A673 (cell line): ENCODE measurements at places on chromosomes 2 and 18. TPM values are rescaled to one million over a fixed set of nuclear protein-coding genes. Genes with fewer than 3 reads are reported as not detected.

DNA sequence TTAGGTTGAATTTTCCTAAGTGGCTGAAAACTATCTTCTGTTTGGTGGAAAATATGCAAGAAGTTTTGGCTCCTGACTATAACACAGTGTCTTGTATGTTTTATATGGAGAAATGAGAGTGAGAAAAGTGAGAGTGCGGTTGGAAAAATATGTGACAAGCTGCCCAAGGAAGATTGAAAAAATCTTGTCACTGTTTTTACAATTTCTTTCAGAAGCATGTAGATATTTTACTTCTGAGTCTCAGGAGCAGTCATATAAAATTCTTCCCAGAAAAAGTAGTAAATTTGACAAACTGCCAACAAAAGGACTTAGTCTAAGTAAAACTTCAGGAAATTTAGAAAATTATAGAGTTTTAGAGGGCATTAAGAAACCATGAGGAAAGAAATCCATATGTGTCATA lies 19.4 kb upstream of the RMND5A start:
- peaks cover 5% of the 10 kb centered on the region for H3K4me1 ChIP-seq
- no peak overlapping the region for H3K27ac ChIP-seq
- no peaks in the 10 kb centered on the region for H3K36me3 ChIP-seq

GRCh38 chr2:150681120-150681804 lies 193.8 kb upstream of the RND3 start:
- H3K4me1 ChIP-seq: no peaks in the 10 kb centered on the region
- no peaks in the 10 kb centered on the region for H3K27me3 ChIP-seq
- H3K27ac ChIP-seq: no peak overlapping the region

GRCh38 chr2:133848111-133848649 lies 279.9 kb upstream of the NCKAP5 start:
- H3K4me1 ChIP-seq: peaks cover 8% of the 10 kb centered on the region
- no peak overlapping the region for H3K27ac ChIP-seq
- no peaks in the 10 kb centered on the region for H3K27me3 ChIP-seq
- H3K36me3 ChIP-seq: no peaks in the 10 kb centered on the region

DNA sequence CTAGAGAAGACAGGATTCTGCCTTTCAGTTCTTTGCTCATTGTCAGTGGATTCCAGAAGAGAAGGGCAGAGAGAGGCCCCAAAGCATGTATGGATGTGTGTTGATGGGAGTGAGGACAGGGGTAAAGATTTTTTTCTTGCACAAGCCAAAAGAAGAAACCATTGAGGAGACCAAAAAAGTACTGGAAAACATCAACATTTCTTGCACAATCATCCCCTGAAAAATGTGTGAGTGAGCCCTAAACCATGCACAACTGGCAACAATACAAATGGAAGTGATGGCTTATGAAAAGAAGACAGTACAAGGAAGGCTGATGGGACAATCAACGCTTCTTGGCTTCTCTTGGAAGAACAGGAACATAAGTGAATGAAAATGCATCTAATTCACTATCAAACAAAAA lies 5.6 kb upstream of the SMAD7 start:
- no peak overlapping the region for H3K27ac ChIP-seq
- H3K4me3 ChIP-seq: no peak overlapping the region
- DNase-seq: no peak
- H3K4me1 ChIP-seq: peaks cover 12% of the 10 kb centered on the region
- H3K27me3 ChIP-seq: no peaks in the 10 kb centered on the region
- H3K36me3 ChIP-seq: no peaks in the 10 kb centered on the region

DNA sequence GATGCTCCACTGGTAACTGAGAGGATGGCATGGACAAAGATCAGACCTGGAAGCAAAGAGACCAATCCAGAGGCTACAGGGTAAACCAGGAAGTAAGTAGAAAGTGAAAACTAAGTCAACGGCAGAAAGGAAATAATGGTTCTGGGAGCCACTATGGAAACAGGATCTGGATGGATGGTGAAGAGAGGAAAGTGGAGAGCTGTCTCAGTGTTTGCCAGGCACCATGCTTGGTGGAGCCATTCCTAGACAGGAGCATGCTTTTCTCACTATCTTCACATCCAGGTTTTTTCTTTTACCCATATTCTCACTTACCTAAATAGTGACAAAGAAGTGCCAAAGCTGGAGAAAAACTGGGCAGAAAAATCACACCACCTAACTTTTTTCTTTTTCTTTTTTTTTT lies 22.2 kb downstream of the ZNF521 start:
- H3K4me3 ChIP-seq: no peak overlapping the region
- no peaks in the 10 kb centered on the region for H3K4me1 ChIP-seq
- H3K36me3 ChIP-seq: no peaks in the 10 kb centered on the region
- DNase-seq: no peak

DNA sequence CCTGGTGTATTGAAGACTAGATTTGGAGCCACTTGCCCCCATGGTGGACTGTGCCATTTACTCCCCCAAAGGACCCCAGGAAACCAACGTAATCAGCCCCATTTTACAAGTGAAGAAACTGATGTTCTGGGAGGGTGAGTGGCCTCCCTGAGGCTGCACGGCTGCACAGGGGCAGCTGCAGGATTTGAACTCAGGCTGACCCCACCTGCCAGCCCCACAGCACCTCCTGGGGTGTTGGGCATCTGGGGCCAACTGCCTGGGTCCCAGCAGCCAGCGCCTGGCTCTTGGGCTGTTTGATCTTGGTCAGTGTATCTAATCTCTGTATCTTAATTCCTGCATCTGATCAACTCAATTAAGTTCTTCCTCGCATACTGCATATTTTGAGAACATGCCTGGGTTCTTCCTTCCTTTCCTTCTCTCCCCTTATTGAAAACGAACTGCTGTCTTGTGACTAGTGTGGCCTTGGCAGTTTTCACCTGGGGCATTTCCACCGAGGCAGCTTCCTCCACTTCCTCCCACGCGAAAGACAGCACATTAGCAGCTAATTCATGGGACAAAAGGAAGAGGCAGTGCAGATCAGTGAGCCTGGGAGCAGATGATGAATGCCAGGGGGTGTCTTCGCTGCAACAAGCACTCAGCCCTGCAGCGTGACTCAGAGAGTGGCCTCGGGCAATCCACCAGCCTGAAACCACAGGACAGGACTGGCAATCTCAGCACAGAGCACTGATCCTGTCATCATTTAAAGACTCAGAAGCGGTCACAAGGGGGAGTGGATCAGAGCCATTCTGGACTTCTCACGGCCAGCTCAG lies 184.1 kb upstream of the RAB12 start:
- no peak overlapping the region for H3K4me3 ChIP-seq
- no peaks in the 10 kb centered on the region for H3K4me1 ChIP-seq
- H3K27ac ChIP-seq: no peak overlapping the region
- no peaks in the 10 kb centered on the region for H3K36me3 ChIP-seq
- H3K27me3 ChIP-seq: no peaks in the 10 kb centered on the region
- DNase-seq: peak; percentile 31

Gene FBXO48
- total RNA-seq: 2.0 and 2.6 TPM in 2 replicates

GRCh38 chr2:202669841-202670240 lies 35.1 kb downstream of the FAM117B start:
- no peak overlapping the region for H3K4me3 ChIP-seq
- no peaks in the 10 kb centered on the region for H3K27me3 ChIP-seq
- H3K4me1 ChIP-seq: no peaks in the 10 kb centered on the region
- no peak for DNase-seq

GRCh38 chr2:8520791-8521344 lies 161.0 kb upstream of the ID2 start:
- no peak overlapping the region for H3K4me3 ChIP-seq
- no peaks in the 10 kb centered on the region for H3K36me3 ChIP-seq
- H3K27me3 ChIP-seq: no peaks in the 10 kb centered on the region
- no peak for DNase-seq

- H3K27me3 ChIP-seq: no peaks in the 10 kb centered on the region
- no peak within 1 kb of the TSS for H3K27ac ChIP-seq
- H3K4me3 ChIP-seq: no peak within 1 kb of the TSS
- no peak for DNase-seq
- H3K4me1 ChIP-seq: peaks cover 15% of the 10 kb centered on the region
Observed at GRCh38 chr2:174597345-174598047, at the start of gene WIPF1. Gene WIPF1, minus strand, starts transcription at chr2:174597804. Its CDS starts 12,231 bp downstream, at chr2:174585573.

DNA sequence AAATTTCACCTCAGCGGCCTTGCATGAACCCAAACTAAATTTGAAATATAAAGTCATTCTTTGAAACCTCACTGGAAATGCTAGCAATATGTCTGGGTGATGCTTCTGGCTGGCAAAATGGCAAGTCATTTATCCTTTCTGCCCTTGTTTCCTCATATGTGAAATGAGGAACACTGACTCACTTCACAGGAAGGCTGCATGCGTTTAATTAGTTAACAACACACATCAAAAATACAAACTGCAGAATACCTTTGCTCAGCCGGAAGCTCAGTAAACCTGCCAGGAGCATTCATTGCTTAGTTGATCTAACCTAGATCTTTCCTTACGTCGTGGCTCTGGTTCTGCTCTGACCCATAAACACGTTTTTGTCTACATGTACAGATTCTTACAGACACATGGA lies 214.2 kb upstream of the ACVR2A start:
- H3K36me3 ChIP-seq: no peaks in the 10 kb centered on the region
- DNase-seq: no peak
- no peak overlapping the region for H3K27ac ChIP-seq
- H3K27me3 ChIP-seq: no peaks in the 10 kb centered on the region
- no peak overlapping the region for H3K4me3 ChIP-seq
- H3K4me1 ChIP-seq: no peaks in the 10 kb centered on the region

DNA sequence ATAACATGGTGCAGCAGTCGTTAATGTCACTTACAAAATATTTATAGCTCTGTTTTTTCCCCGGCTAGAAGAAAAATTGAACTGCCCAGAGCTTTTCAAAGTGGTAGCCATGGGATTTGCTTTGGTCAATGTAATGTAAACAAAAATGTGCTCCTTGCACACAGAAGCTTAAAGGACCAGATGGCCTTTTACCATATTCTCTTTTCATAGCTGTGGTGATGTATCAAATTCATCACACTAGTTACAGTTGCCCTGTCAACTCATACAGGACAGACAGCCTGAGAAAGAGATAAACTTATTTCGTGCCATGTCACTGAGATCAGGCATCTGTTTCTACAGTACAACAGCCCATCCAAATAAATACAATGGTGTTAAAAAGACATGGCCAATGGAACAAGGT lies 368.1 kb upstream of the CDH19 start:
- DNase-seq: no peak
- no peaks in the 10 kb centered on the region for H3K4me1 ChIP-seq
- no peak overlapping the region for H3K4me3 ChIP-seq
- no peak overlapping the region for H3K27ac ChIP-seq

DNA sequence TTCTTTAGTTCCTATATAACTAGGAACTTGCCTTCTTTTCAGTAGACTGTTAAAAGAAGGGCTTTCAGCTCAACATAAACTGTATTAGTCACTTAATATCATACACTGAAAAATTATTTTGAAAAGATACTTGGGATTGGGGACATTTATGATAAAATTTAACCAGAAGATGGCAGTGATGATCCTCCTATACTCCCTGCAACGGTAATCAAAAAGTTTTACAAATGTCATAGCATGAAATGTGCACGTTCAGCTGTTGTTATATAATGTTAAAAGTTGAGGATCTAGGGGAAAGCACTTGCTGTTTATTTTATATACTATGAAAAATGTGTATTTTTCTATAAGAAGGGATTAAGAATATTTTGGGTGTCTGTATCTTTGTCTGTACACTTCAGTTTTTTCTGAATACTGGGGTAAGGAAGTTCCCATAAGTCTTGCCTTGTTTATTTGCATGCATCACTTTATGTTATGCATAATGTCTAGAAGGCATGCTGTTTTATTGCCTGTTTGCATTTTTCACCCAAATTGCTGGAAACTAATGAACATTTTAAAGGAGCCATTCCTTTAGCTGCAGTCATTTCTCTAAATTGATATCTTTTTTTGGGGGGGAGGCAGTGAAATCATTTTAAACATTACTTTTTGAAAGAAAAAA lies 19.0 kb downstream of the DYNC1I2 start:
- no peaks in the 10 kb centered on the region for H3K27me3 ChIP-seq
- peaks cover 96% of the 10 kb centered on the region for H3K4me1 ChIP-seq
- peak overlapping the region; percentile 20 for H3K4me3 ChIP-seq
- DNase-seq: peak; percentile 82
- H3K27ac ChIP-seq: peak overlapping the region; percentile 55

DNA sequence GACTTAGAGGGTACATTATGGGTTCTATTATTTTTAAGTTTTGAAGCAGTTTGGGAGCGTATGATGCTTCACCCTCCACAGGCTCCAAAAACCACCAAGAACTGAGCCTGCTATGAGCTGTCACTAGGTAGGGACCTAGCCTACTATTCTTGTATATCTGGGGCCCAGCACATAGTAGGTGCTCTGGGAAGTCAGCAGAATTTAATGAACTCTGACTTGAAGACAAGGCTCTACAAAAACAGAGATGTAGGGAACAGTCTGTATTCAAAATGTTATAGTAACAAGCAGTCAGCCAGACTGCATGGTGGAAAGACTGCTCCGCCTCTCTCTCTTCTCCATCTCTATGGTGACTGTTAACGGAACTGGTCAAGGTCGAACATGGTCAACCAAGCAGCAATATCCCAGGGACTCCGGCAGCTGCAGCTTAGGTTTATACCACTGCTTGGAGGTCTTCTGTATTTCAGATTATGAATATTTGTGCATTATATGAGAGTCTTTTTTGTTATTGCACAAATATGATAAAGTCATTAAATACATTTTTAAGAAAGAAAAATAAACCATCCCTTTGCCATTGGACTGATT lies 22.2 kb upstream of the YWHAQ start:
- DNase-seq: no peak
- no peak overlapping the region for H3K4me3 ChIP-seq
- no peaks in the 10 kb centered on the region for H3K27me3 ChIP-seq
- H3K36me3 ChIP-seq: no peaks in the 10 kb centered on the region

DNA sequence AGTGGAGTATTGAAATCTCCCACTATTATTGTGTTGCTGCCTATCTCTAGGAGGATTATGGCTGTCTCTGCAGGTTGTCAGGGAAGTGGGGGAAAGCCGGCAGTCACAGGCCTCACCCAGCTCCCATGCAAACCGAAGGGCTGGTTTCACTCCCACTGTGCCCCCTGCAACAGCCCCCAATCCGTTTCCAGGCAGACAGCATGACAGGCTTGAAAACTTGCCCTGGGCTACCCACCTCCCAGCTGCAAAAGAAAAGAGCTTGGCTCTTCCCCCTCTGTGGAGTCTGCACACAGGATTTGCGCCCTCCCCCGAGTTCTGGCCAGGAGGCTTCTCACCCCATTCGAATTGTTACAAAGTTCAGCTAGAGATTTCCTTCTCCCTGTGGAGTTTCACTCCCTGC lies 87.4 kb upstream of the MSTN start:
- no peak for DNase-seq
- H3K27me3 ChIP-seq: no peaks in the 10 kb centered on the region
- H3K4me1 ChIP-seq: no peaks in the 10 kb centered on the region
- H3K36me3 ChIP-seq: no peaks in the 10 kb centered on the region
- H3K4me3 ChIP-seq: no peak overlapping the region
